Astrocyte (in vitro differentiated cells and primary cell): ENCODE measurements at places on chromosomes 6 and 20. TPM values are rescaled to one million over a fixed set of nuclear protein-coding genes. Genes with fewer than 3 reads are reported as not detected.

Gene OOEP
- total RNA-seq, result not detected in 2 replicates

DNA sequence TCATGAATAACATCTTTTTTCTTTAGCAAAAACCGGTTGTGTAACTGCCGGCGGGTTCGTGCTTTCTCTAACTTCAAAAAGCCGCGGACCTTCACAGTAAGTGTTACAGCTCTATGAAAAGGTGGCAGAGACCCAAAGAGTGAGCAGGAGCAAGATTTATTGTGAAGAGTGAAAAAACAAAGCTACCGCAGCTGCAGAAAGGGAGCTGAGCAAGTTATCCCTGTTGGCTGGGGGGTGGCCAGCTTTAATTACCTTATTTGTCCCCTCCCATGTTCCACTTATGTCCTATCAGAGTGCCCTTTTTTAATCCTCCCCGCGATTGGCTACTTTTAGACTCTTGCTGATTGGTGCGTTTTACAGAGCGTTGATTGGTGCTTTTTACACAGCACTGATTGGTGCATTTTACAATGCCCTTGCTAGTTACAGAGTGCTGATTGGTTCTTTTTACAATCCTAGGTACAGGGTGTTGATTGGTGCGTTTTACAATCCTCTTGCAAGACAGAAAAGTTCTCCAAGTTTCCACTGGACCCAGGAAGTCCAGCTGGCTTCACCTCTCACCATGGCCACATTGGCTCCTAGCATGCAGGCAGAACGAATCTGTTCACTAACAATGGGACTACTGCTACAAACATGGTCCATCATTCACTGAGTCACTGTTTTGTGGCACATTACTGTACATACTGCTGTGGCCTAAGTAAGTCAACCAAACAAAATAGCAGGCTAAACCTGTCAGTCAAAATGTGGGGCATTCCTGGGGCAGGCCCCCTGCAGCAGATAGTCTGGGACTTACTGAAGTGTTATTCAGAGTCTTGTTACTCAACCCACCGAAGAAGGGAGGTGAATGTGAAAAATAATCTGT lies 52.8 kb downstream of the MYLIP start:
- no peaks in the 10 kb centered on the region for H3K4me1 ChIP-seq
- H3K27me3 ChIP-seq, result peaks cover 11% of the 10 kb centered on the region
- DNase-seq, result no peak
- no peak overlapping the region for H3K4me3 ChIP-seq

DNA sequence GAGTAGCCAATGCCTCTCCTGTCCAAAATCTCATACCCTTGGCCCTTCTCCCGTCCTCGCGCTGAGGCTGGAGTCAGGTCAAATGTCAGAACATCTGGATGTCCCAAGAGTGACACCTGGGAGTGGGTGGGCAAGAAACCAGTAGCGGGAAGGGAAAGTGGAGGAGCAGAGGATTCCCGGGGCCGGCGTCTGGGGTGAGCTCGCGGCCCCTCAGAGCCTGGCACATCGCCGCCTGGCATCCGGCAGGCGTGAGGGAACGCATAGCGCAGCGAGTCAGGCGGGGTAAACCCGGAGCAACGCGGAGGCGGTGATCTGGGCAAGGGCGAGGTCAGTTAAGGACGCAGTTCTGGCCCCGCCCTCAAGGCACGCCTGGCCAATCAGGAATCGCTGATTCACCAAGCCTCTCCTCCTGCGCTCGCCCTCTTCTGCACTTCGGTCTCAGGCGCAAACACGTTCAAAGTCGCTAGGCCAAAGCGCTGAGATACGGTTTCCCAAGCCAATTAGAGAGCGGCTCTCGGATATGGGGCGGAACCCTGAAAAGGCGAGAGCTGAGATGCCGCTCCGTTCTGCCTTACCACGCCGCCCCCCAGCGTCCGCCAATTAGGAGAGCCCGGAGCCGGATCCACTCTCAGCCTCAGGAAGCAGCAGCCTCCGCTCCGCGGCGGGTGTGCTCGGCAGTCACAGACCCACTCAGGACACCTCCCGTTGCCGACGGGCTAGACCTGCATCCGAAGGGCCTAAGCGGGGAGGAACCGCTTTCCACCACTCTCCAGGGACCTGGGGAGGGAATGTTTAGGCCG lies 22.5 kb downstream of the VPS52 start:
- H3K4me1 ChIP-seq, result peaks cover 31% of the 10 kb centered on the region
- H3K36me3 ChIP-seq, result peaks cover 6% of the 10 kb centered on the region
- no peaks in the 10 kb centered on the region for H3K27me3 ChIP-seq

GRCh38 chr6:34158876-34159275 lies 13.0 kb upstream of the GRM4 start:
- H3K27ac ChIP-seq, result no peak overlapping the region
- H3K4me1 ChIP-seq, result peaks cover 6% of the 10 kb centered on the region
- H3K36me3 ChIP-seq, result no peaks in the 10 kb centered on the region
- H3K4me3 ChIP-seq, result no peak overlapping the region
- no peak for DNase-seq
- H3K27me3 ChIP-seq, result peaks cover 11% of the 10 kb centered on the region

DNA sequence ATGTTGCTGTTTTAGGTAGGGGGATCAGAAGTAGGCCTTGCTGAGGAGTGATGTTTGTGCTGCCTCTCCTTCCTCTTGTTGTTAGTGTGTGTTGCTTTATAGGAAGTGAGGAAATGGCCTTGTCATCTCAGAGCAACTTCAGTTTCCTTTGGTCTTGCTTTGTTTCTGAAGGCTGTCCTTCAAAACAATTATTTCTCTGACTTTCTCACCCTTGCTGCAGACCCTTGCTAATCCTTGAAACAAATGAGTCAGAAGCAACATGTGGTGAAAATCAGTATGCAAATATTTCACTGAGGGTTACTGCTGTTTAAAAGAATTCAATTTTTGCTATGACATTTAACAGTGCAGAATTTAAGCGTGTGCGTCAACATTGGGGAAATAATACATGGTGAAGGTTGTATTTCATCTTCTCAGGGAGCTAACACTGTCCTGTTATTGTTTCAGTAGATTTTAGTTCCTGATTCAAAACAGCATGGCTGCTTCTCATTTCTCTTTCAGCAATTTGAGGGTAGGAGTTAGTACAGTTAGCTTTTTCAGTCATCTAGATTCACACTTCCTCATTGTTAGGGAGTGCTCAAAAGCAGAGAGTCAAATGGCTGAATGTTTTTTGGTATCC lies 13.8 kb downstream of the RNF144B start:
- no peaks in the 10 kb centered on the region for H3K36me3 ChIP-seq
- H3K27ac ChIP-seq, result peak overlapping the region; percentile 71
- peak; percentile 74 for DNase-seq
- H3K4me1 ChIP-seq, result peaks cover 22% of the 10 kb centered on the region
- H3K4me3 ChIP-seq, result no peak overlapping the region
